Muscle of back (tissue), 13 donors: ENCODE measurements at places on chromosomes 2 and 18. TPM values are rescaled to one million over a fixed set of nuclear protein-coding genes. Genes with fewer than 3 reads are reported as not detected.

Gene PROKR1
- polyA plus RNA-seq: 5.6 TPM

Gene ANKRD36B
- 13.8 TPM for polyA plus RNA-seq

Gene UGT1A8
- polyA plus RNA-seq: not detected

Gene LIPT1
- polyA plus RNA-seq: 11.6 TPM

Gene ERMN
- polyA plus RNA-seq: not detected

Gene ADCYAP1
- polyA plus RNA-seq: 0.31 TPM

Gene RAB6D
- polyA plus RNA-seq: 1.1 TPM

Gene TMEM131
- 40.4 TPM for polyA plus RNA-seq

Gene NT5C1B
- 0.43 TPM for polyA plus RNA-seq

Gene IL18RAP
- not detected for polyA plus RNA-seq

Gene CYRIA
- polyA plus RNA-seq: 5.6 TPM

Gene SEPTIN10
- 97.7 TPM for polyA plus RNA-seq

DNA sequence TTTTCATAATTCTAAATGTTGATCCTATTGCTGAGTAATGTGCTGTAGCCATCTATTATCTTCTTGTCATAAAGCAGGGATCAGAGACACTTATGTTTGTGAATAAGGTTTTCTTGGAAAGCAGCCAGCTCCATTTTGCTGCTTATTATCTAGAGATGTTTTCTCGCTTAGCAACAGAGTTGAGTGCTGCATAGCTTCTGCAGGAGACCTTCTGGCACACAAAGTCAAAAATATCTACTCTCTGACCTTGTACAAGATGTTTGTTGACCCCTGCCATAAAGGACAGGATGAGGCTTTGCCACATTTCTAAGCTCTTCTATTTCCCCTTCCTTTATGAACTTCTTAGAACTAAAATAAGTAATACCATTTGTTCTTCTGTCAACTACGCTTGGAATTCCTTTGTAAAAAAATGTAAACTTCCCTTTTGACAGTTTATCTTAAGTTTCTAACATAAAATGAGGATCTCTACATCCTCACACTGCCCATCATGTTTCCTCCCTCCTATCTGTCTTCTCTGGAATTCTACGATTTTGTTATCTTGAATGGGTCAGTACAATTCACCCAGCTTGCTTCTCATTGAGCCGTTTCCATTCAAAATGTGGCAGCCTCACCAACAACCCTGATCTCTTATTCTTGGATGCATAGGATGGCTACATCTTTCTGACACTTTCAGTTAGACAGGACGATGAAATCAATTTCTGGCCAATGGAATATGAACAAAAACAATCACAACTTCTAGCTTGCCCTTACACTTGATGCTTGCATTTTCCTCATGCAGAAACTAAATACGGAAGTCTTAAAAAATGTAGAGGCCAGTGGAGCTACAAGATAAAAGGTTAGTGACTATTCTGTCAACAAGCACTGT, 1377.0 kb downstream of the SUCLG1 start:
- peak; percentile 78 for DNase-seq

DNA sequence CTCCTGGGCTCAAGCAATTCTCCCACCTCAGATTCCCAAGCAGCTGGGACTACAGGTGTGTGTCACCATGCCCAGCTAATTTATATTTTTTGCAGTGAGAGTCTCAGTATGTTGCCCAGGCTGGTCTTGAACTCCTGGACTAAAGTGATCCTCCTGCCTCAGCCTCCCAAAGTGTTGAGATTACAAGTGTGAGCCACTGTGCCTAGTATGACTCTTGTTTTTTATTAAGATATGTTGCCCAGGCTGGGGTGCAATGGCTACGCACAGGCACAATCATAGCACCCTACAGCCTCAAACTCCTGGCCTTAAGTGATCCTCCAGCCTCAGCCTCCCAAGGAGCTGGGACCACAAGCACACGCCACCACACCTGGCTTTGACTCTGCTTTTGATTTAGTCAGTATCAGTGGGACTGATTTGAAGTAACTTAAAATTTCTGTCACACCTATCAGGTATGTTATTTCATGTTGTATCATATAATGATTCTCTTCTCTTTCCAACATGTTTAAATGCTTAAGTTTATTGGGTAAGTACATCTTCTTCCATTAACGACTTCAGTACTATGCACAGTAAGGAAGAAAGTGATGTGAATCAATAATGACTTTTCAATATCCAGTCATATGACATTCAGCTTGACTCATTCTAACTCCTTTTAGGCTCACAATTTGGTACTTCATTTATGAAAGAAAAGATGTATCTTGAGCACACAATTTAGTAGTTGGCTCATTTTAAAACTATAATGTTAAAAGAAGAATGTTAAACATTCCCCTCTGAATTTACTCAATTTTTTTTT, 6.3 kb downstream of the PPP4R3B start:
- DNase-seq: no peak

- no peak for DNase-seq
Measured at GRCh38 chr2:103814016-103814415, 1039.9 kb upstream of the POU3F3 start.

DNA sequence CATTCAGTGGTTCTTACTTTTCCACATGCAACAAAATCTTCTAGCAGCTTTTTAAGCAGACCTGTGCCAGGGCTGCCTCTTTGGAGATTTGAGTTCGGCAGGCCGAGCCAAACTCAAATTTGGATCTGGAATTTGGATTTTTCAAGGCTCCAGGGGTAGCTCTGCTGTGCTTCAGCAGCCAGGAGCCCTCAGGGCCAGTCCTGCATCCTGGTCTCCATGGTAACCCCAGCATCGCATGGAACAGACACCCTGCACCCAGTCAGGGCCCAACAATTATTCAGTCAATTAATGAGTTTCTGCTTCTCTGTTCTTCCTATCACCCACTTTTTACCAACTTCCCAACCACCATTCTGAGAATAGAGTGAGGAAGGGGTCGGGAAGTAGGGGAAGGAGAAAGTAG, 30.0 kb downstream of the EN1 start:
- peak; percentile 21 for DNase-seq

- no peak for DNase-seq
Measured at GRCh38 chr2:108589372-108589771, 55.1 kb downstream of the LIMS1 start.

GRCh38 chr18:63379639-63379962, 12.6 kb upstream of the KDSR start:
- no peak for DNase-seq

- DNase-seq: no peak
Measured at GRCh38 chr2:225558399-225559071, 159.0 kb downstream of the NYAP2 start.

- DNase-seq: no peak
Measured at GRCh38 chr2:70831861-70832260, 3.8 kb downstream of the CD207 start.
